ENCODE measurements at places on chromosomes 11 and 22.

GRCh38 chr22:17814830-17815229 lies 40.6 kb upstream of the BID start:
- no peak for DNase-seq

DNA sequence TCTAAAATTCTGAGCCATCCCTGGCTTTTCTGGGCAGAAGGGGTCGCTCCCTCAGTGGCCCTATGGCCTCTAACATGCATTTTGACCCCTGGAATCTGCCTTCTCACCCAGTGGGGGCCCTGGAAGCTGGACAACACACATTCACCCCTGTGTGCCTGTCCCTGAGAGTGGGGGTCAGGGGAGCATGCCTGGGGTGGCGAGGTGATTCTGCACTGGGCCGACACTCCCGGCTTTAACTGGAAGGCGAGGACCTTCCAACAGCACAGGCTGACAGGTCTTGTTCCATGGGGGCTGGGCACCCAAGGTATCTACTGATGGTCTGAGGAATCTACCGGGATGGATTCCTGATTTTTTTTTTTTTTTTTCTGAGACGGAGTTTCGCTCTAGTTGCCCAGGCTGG lies 10.7 kb downstream of the PPM1F start:
- no peak for DNase-seq

DNA sequence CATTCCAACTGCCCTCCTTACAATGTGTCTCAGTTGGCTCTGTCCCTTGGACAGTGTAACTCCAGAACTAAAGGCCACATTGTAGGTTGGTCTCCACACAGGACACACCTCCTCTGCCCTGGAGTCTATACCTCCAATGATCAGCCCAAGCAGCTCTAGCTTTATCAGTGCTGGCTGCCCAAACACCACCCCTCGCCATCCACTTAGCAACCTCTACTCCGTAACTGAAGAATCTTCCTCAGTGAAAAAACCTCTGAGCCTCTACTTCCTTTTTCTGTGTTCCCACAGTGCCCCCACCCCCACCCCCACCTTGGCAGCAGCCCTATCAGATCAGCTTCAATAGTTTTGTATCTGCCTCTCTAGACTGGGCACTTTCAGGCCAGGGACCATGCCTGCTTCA lies 33.4 kb downstream of the SERPINH1 start:
- no peak for DNase-seq

DNA sequence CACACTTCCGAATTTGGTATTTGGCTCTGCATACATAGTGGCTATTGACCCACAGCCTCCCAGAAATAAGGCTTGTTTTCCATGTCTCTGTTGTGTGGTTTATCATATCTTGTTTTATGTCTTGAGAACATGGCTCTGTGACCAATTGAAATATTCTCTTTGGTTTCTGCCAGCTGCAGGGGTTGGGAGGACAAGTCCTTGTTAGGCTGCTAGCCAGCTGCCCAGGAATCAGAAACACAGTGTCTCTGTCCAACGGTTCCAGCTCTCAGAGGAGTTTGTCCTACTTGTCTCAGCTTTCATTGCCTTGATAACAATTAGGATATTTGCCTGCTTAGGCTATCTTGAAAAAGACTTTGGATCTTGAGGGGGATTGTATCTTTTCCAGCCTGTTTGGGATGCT lies 6.0 kb upstream of the SLC7A4 start:
- no peak for DNase-seq

DNA sequence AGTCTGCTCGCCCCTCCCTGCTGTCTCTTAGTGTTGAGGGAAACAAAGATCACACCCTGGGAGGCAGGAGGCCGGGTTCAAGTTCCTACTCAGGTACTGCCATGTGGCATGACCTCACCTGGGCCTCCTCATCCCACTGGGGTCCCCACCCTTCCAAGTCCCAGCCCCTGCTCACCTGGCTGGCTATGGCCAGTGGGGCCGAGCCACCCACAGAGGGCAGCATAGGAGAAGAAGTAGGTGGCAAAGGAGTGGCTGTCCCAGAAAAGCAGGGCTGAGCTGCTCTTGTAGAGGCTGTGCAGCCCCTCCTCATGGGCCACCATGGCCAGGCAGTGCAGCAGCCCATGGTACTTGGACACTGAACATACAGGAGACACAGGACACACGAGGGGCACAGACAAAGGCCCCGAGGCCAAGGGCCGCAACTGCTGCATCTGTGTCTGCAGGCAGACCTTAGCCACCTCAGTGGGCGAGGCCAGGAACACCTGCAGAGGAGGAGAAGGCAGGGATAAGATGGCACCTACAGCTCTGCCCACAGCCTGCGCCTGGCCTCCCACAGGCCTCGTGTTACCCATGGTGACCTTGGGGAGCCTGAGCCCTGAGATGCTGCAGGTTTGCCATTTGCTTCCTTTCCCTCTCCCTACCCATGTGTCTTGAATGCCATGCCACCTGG lies 50.6 kb upstream of the MPEG1 start:
- DNase-seq: no peak

DNA sequence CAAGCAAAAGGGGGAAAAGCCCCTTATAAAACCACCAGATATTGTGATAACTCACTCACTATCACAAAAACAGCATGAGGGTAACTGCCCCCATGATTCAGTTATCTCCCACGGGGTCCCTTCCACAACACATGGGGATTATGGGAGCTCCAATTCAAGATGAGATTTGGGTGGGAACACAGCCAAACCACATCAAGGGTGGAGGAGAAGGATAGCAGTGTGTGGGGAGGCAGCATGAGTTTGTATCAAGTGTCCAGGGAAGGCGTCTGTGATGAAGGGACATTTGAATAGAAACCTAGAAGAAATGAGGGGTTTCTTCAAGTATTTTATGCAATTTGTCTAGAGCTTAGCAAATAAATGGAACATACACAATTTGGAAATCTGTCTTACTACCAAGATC lies 98.2 kb downstream of the SLC1A2 start:
- DNase-seq: no peak

DNA sequence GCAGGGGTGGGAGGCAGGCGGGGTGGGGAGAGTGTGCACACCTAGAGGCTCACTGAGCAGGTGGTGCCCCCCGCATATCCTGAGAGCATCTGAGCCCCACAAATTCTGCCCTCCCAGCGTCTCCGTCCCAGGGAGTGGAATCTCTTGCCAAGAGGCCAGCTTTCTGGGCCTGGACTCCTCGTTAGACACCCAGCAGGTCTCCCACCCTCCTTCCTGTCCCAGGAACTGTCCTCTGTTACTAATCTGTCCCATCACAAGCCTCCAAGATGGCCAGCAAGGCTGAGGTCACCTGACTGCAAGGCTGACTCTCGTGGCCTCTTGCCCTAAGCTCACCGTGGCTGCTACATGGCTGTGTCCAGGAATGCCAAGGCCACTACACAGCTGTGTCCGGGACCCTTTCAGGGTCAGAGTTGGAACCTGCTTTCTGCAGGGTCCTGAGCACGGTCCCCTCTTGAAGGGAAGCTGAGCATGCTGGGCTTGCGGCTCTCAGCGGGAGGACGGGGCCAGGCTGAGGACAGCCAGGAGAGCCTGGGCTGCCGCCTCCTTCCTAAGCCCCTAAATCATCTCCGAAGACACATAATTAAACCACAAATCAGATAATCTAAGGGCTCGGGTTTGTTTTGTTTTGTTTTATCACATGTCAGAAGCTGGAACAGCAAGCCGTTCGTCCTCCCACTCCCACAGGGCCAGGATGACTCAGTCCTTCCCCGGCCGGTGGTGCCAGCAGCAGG lies 1327.3 kb downstream of the TBC1D22A start:
- no peak for DNase-seq

DNA sequence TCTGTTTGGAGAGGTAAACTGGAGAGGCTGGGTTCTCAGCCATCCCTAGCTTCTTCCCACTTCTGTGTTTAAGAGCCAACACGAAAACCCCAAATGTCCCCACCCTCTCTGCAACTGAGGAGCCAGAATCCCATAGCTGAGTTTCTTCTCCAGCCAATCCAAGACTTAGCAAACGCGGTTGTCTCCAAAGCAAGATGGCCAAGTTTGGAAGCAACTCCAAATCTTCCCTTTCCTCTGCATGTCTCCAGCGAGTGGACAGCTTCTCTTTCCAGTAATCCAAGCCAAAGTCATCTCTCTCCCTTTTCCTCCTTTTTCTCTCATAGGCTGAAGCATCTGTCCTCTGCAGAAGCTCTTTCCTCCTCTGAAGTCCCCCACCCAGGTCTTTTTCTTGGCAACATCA lies 539.2 kb downstream of the MIAT start:
- no peak for DNase-seq

DNA sequence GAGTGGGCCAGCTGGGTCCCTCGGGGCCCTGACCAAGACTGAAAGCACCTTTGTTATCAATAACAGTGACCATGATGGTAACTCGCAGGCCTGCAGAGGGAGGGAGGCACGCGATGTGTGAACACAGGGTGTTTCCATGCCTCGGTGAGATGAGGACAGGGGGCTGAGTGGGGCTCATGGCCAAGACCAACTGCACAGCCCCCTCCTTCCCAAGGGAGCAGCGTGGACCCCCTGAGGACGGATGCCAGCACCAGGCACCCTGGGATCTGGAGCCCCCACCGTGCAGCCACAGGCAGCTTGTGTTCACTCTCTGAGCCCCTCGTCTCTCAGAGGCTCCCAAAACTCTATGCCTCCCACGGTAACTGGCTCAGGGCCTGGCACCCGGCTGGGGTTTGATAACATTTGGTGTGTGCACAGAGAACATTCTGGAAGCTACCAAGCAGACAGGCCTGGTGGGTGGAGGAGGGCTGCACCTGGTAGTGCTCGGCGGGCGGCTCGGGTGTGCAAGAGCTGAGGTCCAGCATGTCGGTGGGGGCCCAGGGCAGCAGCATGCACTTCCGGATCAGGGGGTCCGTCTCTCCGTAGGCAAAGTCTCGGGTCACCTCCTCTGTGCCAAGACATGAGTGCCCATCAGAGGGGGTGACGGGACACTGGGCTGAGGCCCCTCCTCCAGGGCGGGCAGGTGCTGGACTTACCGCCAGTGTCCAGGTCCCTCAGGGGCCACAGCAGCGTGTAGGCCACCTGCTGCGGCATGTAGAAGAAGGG lies 7.6 kb downstream of the TTLL12 start:
- DNase-seq: no peak

- peak; percentile 21 for DNase-seq
Measured at GRCh38 chr11:123509737-123510578, 79.9 kb downstream of the GRAMD1B start.

- no peak for DNase-seq
Measured at GRCh38 chr22:37618072-37618656, 9.5 kb downstream of the GGA1 start.

DNA sequence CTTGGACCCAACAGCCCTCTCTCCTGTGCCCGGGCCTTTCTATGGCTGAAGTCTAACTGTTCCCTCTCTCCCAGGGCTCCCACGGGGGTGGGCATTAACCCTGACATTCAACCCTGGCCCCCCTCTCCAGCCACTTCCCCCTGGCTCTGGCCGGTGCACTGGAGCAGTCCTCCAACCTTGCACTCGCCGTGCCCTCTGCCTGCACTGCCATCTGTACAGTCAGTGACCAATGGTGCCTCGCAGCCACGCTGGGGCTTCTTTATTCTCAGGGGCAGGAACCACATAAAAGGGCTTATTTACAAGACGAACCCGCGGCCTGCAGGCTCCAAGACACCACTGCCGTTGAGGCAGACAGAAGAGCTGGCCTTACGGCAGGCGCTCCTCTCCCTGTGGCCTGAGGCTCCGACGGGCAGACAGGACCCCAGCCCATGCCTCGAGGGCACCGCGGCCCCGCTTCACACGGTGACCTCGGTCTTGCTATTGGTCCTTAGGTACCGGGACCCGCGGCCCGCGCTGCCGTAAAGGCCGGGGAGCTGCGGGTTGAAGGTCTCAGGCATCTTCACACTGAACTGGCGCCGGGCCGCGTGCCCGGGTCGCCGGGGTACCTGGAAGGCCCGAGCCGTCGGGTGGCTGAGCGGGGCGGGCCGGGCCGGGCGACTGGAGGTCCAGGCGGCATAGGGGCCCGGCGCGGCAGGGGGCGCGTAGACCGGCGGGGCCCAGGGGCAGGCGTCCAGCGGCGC lies 5.4 kb downstream of the SHISA8 start:
- DNase-seq: no peak

DNA sequence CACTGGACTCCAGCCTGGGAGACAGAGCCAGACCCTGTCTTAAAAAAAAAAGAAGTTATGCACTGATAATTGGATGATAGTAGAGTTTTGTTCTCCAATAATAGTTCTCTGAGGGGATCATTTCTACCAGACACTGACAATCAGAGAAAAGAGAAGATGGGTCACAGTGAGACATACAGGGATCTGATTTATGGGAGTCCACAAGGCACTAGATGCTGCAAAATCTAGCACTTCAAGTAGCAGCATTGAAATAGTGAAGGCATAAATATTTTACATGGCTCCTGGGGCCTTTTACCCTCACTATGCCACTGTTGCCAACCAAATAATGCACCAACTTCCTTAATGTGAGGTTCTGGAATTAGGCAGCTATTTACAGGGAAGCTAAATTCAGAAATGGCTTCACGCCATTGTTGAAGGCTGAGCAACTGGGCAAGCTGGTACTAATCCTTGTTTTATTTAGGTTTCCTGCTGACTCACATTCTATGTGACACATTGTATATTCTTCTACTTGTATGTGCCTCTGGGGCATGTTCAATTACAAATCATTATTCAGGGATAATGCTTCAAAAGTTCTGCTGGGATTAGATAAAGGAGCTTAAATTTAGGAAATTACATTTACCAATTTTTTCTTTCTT lies 38.2 kb upstream of the ABTB2 start:
- DNase-seq: no peak

- no peak for DNase-seq
Measured at GRCh38 chr22:43783777-43784176, 28.3 kb downstream of the EFCAB6 start.

GRCh38 chr11:1462698-1462975 lies 23.9 kb downstream of the MOB2 start:
- DNase-seq: no peak

- DNase-seq: no peak
Measured at GRCh38 chr22:26586556-26587325, 3.2 kb downstream of the TPST2 start.

GRCh38 chr11:12958986-12959385 lies 50.1 kb upstream of the RASSF10 start:
- no peak for DNase-seq

DNA sequence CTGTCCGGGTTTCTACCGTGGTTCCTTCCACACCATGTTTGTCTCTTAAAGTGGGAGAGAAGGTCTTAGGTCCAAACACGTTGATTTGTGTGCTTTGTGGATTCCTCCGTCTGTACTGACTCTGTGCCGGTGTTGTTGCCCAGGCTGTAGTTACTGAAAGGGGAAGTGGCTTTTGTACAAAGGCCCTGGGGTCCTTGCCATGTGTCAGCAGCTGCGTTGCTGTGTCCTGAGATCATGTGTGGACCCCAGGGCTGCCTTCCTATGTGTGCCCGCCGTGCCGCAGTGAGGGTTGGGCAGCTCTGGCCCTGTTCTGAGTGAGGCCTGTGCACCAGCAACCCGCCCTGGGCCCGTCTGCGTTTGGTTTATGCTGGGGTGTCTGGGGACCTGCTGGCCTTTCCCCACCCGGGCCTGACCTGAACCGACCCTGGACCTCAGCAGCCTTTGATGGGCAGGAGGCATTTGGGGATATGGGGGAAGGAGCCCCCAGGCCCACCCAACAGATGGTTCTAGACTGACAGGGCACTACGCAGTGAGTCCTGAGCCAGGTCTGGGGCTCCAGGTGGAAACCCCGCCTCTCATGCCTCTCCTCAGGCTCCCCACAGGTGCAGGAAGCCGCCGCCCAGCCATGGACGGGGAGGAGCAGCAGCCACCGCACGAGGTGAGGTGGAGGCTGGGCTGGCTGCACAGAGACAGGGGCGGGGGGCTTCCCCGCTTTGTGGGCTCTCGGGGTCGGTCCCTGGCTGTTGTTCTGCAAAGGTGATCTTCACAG lies 6.9 kb downstream of the TRABD start:
- DNase-seq: no peak
